ENCODE measurements at places on chromosomes 7 and 10. TPM values are rescaled to one million over a fixed set of nuclear protein-coding genes. Genes with fewer than 3 reads are reported as not detected.

The TRPV6 gene
- total RNA-seq, result 27.7 TPM

The TMEM229A gene
- total RNA-seq, result 0.42 TPM

The GRB10 gene
- total RNA-seq, result 106 TPM

The PILRA gene
- total RNA-seq, result 21.6 TPM

DNA sequence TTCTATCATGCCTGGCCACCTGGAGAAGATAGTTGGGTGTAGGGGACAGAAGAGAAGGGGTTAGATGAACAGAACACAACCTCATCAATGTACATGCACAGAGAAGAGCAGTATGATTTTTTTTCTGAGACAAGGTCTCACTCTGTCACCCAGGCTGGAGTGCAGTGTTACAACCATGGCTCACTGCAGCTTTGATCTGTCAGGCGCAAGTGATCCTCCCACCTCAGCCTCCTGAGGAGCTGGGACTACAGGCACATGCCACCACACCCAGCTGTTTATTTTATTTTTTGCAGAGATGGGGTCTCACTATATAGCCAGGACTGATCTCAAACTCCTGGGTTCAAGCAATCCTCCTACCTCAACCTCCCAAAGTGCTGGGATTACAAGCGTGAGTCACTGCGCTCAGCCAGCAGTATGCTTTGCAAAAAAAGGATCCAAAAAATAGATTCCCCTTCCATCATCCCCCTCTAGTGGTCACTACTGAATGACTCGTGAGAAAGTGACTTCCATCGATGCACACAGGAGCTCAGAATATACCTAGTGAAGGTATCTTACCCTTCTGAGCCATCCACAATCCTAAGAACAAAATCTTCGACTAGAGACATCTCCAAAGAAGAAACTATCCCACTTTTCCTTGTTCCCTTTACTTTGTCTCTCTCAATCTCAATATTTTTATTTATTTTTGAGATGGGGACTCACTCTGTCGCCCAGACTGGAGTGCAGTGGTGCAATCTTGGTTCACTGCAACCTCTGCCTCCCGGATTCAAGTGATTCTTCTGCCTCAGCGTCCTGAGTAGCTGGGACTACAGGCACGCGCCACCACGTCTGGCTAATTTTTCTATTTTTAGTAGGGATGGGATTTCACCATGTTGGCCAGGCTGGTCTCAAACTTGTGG lies 21.0 kb downstream of the ZCWPW1 start:
- peak; percentile 56 for DNase-seq

- DNase-seq, result no peak
Observed at GRCh38 chr7:94595717-94596116, 60.2 kb downstream of the SGCE start.

GRCh38 chr7:138066954-138067394 lies 9.3 kb upstream of the AKR1D1 start:
- DNase-seq, result no peak

DNA sequence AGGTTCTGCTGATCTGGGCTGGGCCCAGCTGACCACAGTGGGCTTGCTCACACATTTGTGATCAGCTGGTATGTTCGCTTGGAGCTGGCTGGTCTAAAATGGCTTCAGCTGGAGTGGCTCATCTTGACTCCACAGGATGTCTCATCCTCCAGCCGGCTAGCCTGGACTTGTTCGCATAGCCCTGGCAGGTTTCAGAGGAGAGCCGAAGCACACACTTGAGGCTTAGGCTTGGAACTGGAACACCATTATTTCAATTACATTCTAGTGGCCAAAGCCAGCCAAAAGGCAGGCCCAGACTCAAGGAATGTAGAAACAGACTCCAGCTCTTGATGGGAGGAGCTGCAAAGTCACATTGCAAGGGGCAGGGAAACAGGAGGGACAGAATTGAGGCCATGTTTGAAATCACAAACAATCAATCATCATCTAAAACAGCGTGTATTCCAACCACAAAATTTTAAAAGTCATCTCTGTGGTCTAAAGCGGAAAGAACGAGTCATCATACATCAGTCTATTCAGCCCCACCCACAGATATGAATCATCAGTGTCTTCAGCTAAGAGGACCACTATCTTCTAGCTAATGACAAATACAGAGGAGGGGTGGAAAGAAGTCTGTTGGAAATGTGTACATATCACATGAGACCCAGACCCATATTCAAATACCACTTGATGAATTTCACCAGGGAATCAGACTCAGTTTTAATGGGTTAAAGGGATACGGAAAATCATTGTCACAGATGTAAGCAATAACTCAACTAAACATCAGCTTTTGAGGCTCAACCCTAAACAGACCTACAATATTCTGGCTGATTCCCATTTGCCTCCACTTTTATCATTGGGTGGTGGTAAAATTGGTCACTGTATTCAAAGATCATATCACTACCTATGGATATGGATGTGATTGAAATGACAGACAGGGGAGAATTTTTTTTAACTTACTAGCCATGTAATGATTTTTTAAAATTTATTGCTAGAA lies 139.0 kb upstream of the MKLN1 start:
- DNase-seq, result no peak

DNA sequence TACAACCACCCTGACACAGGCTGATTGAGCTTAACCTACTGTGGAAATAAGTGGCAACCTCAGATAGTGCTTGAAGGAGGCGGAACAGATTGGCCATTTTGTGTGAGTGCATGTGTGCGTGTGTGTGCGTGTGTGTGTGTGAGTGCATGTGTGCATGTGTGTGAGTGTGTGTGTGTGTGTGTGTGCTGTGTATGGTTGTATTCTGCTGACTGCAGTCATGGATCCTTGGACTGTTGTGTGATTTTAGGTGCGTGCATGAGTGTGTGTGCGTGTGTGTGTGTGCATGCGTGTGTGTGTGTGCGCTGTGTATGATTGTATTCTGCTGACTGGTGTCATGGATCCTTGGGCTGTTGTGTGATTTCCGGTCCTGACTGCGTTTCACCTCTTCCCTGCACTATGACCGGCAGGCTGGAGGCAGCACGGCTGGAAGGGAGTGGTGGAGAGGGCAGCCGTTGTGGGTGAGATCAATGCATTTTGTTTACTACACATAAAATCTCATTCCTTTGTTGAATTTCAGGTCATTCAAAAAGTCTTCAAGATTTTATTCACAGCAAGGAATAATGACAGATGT lies 6.3 kb downstream of the IQCE start:
- no peak for DNase-seq
